D721Med (cell line): ENCODE measurements at places on chromosomes 12 and 14.

DNA sequence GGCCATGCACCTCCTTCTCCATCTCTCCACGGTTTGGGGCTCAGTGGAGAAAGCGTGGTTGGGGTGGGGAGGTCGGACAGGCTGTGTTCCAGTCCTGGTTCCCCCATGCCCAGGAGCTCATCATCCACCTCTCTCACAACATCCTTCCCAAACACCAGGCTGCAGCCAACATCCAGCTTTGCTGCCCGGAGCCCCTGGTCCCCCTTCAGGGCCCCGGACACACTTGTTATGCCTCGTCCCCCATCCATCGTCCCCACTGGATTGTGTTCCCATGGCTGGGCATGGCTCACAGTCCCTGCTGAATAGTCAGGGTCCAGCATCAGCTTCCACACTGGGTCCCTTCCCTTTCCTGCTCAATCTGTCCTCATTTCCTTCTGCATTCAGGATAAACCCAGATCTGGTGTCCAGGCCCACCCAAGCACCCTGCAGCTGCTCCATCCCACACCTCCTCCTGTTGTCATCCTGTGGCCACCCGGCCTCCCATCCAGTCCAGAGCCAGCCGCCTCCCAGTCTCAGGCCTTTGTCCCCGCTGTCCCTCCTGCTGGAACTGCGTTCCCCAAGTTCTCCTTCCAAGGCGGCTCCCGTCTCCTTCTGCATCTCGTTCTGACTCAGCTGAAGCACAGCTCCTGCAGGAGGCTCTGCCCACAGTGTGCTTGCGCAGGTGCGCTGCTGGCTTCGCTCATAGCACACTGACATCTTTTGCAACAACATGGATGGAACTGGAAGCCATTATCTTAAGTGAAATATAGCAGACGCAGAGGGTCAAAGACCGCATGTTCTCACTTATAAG lies 211.4 kb upstream of the RTL1 start:
- no peak for DNase-seq

DNA sequence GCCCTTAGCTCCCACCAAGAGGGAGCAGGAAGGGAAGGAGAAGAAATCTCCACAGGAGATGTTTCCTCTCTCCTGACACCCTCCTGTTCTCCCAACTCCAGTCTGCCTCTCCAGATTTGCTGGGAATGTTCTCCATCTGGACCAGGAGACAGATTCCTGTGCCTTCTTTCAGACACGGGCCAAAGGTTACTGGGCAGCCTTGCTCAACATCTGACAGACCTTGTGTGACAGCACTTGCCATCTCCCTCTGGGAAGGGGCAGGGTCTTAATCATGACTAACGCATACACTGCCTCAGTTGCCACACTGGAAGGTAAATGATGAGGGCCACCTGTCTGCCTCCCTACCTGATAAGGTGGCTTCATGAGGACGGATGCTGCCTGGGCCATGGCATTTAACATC lies 2.5 kb upstream of the TTC7B start:
- no peak for DNase-seq

GRCh38 chr12:16610743-16611142 lies 4.8 kb upstream of the LMO3 start:
- DNase-seq = no peak

DNA sequence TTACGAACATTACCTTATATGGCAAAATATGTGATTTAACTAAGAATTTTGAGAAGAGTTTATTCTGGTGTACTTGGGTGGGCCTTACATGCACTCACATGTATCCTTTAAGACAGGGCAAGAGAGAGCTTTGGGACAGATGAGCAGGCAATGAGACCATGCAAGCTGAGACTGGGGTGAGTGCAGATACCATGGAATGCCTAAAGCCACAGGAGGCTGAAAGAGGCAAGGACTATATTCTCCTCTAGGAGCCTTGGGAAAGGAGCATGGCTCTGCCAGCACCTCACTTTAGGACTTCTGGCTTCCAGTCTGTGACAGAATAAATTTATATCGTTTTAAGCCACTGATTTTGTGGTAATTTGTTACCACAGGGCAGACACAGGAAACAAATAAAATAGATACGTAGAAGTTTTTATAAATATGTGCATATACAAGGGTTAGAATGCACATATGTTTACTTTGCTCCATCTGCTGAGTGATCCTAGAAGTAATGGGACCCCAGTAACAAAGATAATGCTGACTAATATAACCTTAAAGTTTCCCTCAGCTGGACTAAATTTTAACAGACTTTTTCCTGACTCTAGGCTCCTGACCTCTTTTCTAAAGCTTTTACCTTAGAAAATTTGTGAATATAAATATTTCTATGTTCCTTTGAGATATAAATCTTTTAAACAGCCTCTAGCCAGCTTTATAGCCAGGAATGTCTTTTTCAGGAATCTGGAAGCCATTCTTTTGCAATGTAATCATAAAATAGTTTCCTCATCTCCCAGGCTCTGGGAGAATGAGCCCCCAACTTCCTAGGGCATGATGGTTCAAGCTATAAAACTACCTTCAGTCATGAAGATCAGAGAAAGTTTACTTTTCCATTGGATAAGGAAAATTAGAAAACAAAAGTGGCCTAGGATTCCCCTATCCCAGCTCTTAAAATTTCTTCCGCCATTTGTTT lies 216.8 kb downstream of the PPFIA2 start:
- DNase-seq = no peak

- DNase-seq = no peak
These were observed 215.0 kb downstream of the SLC38A4 start for GRCh38 chr12:46610754-46611153.

DNA sequence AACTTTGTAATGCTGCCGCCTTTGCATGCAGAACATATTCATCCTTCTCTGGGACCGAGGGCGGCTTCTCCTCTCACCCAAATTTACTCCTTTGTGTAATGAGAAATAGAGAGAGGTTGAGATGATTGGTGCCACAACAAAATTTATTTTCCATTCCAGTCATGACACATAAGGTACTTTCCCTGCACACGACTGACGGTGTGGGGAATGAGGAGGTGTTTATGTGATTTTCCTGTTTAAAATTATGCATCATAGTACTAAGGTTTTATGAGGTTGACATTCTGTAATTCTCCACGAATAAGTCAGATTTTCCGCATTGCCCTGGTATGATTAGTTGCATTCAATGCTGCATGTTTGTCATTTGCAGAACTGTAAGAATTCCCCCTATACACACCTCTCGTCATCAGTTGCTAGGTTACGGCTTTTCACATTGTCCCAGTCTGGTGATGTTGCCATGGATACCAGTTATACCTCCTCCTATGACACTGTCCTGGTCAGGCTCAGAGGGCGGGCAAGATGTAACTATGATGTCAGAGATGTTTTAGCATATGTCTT lies 23.1 kb downstream of the BICDL1 start:
- no peak for DNase-seq

DNA sequence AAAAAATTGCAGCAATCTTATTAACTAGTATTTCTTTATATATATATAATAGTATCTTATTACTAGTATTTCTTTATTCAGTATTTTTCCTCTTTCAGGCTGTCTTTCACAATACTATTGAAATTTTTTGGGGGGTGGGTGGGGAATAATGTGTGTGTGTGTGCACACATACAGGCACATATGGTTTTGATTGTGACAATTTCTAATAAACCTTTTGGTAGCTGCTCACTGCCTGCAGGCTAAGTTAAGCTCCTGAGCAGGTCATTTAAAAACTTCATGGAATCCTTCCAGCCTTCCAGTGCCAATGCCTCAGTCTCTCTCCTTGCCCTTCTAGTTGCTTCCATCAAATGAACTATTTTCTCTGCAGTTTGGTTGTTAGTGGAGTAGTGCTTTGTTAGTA lies 490.1 kb downstream of the PCNX1 start:
- DNase-seq = no peak
